Activated CD4-positive, alpha-beta T cell treated with anti-CD3 and anti-CD28 coated beads, Interleukin-2, amount 10 ng/mL, durations not matched to agents 24 days and 14 days (primary cell): ENCODE measurements at places on chromosomes 3 and 15. TPM values are rescaled to one million over a fixed set of nuclear protein-coding genes. Genes with fewer than 3 reads are reported as not detected.

DNA sequence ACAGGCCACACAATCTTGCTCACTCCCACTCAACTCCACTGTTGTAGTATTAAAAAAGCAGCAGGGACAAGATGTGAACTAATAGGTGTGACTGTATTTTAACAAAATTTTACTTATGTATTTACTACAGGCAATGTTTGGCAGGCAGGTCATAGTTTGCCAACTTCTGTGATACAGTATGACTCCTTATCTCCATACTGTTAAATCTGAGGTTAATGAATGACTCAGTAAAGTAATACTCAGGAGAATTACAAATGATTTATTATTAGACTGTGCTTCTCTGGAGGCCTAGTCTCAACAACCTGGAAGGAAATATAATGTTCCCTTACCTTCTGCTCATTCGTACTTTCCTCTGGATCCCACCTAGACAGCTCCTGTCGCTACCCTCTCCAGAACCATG, 258.6 kb upstream of the KCNMB2 start:
- no peak for DNase-seq

GRCh38 chr15:78000091-78000926, 77.2 kb downstream of the TBC1D2B start:
- DNase-seq = peak; percentile 93

PAQR5 gene
- total RNA-seq = not detected in 2 replicates

ZNF662 gene
- 0.12 and 0.19 TPM in 2 replicates for total RNA-seq

DNA sequence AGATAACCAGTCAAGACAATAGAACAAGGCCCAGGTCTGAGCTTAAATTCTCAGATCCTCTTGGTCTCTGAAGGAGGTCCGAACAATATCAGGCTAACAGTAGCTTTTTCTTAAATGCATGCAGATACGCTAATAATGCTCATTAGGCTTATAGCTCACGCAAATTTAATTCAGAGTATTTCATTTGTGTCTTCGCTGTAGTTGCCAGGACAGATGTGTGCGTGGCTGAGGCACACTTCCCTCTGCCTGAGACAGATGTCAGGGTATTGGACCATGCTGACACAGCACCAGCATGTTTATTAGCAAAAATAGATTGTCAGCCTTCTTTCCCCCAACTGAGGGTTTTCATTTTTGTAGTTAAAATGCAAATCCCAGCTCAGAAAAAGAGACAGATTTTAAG, 102.9 kb upstream of the BFSP2 start:
- DNase-seq = no peak

MORC1 gene
- not detected in 2 replicates for total RNA-seq

DNA sequence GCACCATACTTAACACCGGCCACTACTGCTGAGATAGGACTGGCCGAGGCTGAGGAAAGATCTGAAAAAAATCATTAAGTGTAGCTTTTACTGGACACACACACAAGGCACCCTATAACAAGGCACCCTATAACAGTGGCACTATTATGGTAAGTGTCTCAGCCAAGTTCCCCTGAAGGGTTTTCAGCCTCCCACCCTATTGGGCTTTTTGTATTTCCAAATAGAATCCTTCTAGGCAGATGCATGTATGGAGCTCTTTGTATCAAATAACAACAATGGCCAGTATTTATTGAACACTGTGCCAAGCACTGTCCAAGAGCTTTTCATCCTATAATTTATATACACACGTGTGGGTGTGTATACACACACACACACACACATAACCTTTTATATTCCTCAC, 6.7 kb upstream of the DNAJA4 start:
- DNase-seq = no peak

REC114 gene
- total RNA-seq = not detected in 2 replicates

CAMKV gene
- total RNA-seq = 1.2 and 1.6 TPM in 2 replicates

DNA sequence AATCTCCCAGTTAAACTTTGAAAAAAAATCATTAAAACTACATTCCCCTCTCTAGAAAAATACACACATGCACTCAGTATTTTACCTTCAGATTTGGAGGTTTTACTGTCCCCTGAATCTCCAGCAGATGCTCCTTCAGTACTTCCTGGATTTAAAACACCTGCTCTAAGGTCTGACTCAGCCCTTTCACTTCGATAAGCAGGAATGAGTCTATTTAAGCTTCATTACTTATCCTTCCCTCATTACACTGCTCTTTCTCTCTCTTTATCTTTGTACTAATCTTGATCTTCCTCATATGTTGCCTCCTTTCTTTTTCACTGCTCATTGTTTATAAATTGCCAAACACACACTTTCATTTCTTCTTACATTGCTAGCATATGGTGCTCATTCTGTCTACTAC, 443.9 kb downstream of the DIPK2A start:
- no peak for DNase-seq

DNA sequence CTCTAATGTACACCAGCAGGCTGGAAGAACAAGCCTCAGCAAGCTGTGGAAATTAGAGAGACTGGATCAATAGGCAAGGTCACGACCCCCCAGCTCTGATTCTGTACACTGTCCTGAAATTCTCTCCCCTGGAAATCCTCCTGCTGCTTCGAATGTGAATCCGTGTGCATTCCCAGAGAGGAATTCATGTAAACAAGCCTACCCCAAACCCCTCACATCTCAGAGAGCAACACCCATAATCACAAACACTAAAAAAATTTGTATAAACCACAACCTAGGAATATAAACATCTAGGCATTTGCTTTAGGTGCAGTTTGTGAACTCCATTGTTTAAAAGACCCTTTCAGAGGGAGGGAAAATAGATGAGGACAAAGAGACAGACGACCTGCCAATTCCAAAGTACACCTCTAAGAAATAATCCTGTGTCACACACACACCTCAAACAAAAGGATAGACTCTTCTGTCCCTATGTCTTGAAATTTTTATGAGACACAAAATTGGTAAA, 325.2 kb downstream of the WDR72 start:
- no peak for DNase-seq

MON1A gene
- 15.1 and 16.3 TPM in 2 replicates for total RNA-seq

DNA sequence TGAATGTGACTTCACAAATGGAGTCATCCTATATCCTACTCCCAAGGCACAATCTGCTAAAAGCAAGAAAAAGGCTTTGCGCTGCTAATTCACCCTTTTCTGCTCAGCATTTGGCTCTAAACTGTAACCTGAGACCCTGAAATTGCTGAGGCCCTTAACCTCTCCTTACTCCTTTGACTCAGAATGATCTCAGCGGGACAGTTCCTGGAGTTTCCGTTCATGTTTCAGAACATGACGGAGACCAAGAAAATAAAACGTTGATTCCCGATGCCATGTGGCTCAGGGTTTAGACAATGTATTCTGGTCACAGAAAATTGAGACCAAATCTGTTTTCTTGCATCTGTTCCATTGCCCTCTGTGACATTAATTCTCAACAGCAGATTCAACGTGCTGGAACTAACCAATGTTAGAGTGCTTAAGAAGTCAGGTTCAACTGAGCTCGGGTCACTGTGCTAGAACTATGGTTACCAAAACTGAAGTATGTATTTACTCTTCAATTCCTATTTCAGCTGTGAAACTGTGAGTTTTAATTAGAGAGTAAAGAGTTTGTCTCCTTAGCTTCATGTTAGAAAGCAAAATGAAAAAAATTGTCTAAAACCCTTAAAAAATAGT, 45.4 kb upstream of the TMC3 start:
- no peak for DNase-seq

DNA sequence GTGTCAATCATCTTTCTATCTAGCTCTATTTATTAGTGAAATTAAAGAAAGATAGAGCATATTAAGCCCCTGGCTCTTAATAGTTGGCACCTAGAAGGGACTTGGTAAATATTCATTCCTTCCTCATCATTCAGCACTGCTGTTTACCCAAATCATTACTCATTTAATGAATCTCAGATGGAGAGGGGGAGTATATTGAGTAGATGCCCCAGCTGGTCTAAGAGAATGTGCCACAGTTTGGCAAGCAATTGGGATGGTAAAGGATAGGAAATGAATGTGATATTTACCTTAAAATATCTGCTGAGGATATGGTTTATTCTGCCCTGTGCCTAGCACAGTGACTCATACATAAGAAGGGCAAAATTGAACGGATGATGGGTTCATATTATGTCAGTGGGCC, 6.0 kb downstream of the IL1RAP start:
- DNase-seq = no peak

DNA sequence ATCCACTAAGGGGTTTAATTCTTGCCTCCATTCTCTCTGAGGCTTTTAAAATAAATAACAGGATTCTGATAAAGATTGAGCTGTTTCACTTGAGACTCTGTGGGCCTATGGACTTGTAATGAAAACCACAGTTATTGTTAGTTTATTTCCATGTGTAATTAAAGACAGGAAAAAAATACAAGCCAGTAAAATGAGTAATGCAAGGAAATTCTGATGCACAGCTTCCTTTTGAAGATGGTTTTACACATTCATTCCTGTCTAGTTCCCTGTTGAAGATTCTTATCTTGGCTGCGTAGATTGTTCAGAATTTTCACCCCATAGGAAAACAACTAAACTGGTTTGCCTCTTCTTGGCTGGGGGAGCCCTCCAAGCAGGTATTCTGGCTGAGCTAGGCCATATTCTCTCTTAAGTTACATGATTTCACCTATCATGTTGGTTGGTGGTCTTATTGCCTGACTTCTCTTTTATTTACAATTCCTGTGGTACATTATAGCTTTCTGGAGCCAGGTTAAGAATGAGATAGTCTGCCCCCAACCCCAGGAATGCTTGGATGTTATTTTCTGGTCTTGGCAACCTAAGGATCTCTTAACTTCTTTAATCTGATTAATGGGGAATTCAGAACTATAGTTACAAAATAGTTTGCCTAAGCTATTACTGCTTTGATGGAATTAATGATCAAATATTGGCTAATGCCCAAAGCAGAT, 67.6 kb downstream of the MITF start:
- no peak for DNase-seq

- peak; percentile 85 for DNase-seq
Observed at GRCh38 chr3:50237133-50237651, 1.2 kb downstream of the GNAI2 start.

GRCh38 chr3:126348308-126348920, 8.8 kb downstream of the KLF15 start:
- no peak for DNase-seq

- DNase-seq = no peak
Observed at GRCh38 chr3:107979538-107979937, 111.3 kb downstream of the CD47 start.
